ENCODE measurements at places on chromosomes 16 and 17.
A peak's percentile ranks its signal among the peaks of the same experiment; 100 is the strongest.

DNA sequence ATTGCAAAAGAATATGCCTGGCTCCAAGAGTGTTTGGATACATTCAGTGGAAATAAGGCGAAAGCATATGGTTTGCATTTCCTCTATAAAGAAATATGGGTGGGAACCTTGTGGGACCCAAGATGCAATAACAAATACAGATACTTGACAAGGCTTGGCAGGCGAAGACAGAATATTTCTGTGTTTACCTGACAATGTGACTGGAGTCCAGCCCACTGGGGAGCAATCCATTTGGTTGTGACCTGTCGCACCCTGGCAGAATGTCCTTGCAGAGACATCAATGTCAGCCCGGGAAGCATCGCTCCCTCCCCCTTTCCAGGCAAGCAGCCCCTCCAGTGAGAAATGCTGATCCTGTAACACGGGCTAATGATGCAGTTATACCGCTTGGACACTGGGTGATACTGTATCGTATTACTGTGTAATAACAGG is 296.6 kb downstream of the MAF start:
- no peak for DNase-seq

- DNase-seq, result peak; percentile 44
Measured at GRCh38 chr17:17668775-17669579, 12.3 kb upstream of the RAI1 start.

GRCh38 chr17:2390199-2390836 is 10.5 kb downstream of the MNT start:
- DNase-seq, result no peak

- DNase-seq, result peak; percentile 74
Measured at GRCh38 chr17:1002771-1003555, 6.0 kb downstream of the TIMM22 start.

GRCh38 chr17:35705230-35705629 is 26.2 kb upstream of the RASL10B start:
- DNase-seq, result no peak

DNA sequence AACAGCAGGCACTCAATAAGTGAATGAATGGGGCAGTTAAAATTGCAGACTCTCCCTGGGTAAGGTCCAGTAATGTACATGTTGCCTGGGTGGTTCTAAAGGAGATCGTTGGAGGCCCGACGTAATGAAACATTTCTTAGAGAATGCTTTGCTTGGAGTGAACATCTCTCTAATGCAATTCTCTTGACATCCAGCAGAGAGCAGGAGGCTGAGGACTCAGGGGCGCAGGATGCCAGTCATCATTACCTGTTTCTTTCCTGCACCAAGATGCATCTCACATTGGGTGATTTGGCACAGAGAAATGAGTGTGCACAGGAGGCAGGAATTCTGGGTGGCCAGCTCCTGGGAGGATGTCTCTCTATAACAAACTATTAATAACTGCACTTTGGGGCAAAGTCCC is 130.3 kb upstream of the RBBP6 start:
- DNase-seq, result no peak

GRCh38 chr16:55292491-55292890 is 31.5 kb upstream of the IRX6 start:
- DNase-seq, result no peak

- no peak for DNase-seq
Measured at GRCh38 chr16:89268585-89268984, 51.1 kb downstream of the ZNF778 start.

DNA sequence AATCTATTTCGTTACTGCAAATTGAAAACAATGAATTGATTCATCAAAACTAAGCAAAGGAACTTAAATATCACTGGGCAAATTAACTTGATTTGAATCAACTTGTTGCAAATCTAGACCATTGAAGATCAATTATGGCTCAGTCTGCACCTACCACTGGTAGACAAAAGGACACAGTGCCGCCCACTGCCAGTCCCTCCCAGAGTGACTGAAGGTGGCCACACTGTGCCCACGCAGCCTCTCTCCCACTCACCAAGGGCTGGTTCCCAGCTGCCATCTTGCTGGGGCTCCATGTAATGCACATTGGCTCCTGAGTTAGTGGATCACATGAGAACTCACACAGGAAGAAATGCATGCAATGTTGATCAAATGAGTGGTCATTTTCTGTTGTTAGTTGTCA is 78.1 kb downstream of the PLXDC1 start:
- DNase-seq, result no peak

GRCh38 chr17:58788199-58788598 is 32.5 kb downstream of the PPM1E start:
- DNase-seq, result no peak

GRCh38 chr17:64152428-64153125 is 22.6 kb upstream of the ERN1 start:
- DNase-seq, result no peak

- DNase-seq, result peak; percentile 17
Measured at GRCh38 chr16:49158029-49158642, 123.5 kb downstream of the CBLN1 start.

GRCh38 chr16:67236563-67237395 is 9.8 kb downstream of the TMEM208 start:
- DNase-seq, result peak; percentile 69

DNA sequence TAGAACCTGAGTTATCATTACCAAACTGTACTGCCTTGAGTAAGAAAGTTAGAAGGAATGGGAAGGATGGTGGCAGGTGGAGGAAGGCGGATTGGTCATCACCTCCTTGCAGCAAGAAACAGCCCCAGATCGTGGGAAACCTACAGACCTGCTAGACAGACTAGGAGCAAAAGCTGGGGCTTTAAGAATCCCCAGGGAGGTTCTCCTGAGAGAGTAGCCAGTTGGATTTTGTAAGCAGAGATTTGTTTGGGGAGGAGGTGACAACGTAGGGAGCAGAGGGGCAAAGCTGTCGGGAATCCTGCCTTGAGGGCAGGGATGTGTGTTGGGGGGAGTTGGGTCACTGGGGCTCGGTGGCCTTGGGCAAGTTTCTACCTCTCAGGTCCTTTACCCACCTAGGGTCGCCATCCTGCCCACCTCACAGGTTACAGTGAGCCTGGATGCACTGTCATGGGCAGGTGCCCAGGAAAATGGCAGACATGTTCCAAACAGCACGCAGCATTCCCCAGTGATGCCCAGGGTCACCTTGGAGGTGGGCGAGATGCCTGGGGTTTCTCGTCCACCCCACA is 49.2 kb upstream of the STH start:
- DNase-seq, result no peak

Data from fibroblast of skin of right biceps (primary cell).